ENCODE measurements at places on chromosomes 12 and 14.

- no peak for DNase-seq
These were observed 153.1 kb downstream of the ALG10B start for GRCh38 chr12:38469715-38470114.

- DNase-seq: no peak
These were observed 29.2 kb downstream of the FBLN5 start for GRCh38 chr14:91918186-91918883.

- DNase-seq: no peak
These were observed 19.9 kb upstream of the AMIGO2 start for GRCh38 chr12:47099610-47100009.

DNA sequence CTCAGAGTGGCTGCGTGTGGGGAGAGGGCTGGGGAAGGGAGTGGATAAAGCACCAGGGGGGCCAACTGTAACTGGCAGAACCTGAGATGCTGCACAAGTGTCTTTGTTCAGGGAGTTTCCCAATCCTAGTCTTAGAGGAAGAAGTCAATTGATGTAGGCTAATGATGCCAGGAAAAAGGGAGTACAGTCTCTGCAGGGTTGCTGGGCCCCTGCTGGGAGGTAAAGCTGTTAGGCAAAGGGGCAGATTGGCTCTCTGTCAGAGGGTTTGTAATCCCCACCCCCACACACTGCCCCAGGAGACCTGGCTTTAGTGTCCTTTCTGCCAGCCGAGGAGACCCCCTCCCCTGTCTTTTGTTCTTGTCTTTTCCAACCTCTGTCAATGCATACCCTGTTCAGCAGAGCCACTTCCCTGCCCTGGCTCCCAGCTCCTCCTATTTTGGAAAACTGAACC lies 178.4 kb downstream of the KCNA5 start:
- no peak for DNase-seq

- DNase-seq: no peak
These were observed 40.0 kb upstream of the NID2 start for GRCh38 chr14:52108823-52109222.

DNA sequence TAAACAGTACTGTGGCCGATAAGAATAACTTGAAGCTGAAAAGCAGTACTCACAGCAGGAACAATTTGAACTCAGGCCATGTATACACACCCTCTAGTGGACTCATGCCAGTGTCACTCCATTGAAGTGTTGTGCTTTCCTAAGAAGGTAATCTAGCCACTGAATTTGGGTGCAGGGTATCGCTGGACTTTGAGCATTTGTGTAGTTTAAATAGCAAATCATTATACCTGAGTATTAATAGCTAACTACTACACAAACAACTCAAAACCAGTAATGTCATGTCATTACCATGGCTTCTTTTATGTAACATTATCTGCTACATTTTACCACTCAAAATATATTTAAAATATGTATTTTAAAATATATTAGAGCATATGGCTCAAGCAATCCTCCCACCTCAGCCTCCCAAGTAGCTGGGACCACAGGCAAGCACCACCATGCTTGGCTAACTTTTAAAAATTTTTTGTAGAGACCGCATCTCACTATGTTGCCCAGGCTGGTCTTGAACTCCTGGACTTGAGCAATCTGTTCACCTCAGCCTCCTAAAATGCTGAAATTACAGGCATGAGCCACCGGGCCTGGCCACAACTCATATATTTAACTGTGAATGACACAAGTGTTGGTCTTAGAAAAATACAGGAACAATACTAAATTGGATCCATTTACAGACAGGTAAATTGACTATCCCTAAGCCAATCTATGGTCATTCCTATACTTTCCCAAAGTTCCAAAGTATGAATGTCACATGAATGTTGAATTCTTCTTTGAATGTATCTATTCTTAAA lies 25.6 kb upstream of the ARID4A start:
- DNase-seq: no peak

GRCh38 chr14:49220492-49220891 lies 365.7 kb downstream of the RPS29 start:
- no peak for DNase-seq
